Amygdala (tissue), 56 donors: ENCODE measurements at places on chromosomes 5 and 9.

DNA sequence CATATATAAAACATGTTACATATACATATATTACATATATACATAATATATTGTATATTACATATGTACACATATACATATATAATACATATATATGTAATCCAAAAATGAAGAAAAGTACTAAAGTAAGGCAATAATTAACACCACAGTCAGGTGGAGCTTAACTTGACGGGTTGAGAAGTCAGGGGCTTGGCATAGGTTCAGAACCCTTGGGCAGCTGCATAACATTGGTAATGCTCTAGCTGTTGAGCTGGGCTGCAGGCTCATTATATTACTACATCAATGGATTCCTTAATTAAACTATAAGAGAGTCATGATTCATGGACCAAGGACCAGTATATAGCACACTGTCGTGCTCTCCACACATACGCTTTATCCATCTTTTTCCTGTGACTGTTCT is 435.2 kb upstream of the ADAMTS16 start:
- no peak for DNase-seq

GRCh38 chr9:70408393-70409040 is 5.9 kb downstream of the KLF9 start:
- DNase-seq: no peak

GRCh38 chr9:127543221-127543620 is 68.9 kb upstream of the STXBP1 start:
- DNase-seq: no peak

DNA sequence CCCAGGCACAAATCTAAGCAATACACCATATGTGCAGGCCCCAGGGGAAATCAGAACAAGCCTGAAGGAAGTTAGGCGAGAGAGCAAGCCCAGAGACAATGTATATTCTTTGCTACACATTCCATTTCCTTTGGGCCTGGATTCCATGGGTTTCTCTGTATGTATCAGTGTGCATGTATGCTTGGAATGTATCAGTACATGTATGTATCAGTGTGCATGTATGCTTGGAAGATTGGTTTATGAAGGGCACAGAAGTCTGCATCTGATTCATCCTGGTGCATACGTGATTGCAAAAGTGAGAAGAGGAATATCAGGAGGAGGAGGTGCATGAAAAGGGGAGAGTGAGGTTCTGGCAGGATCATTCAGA is 232.6 kb upstream of the ANKRD55 start:
- no peak for DNase-seq

GRCh38 chr5:10619649-10620048 is 55.8 kb downstream of the ANKRD33B start:
- DNase-seq: no peak

- no peak for DNase-seq
Observed at GRCh38 chr5:178642351-178642909, 15.6 kb upstream of the CLK4 start.

DNA sequence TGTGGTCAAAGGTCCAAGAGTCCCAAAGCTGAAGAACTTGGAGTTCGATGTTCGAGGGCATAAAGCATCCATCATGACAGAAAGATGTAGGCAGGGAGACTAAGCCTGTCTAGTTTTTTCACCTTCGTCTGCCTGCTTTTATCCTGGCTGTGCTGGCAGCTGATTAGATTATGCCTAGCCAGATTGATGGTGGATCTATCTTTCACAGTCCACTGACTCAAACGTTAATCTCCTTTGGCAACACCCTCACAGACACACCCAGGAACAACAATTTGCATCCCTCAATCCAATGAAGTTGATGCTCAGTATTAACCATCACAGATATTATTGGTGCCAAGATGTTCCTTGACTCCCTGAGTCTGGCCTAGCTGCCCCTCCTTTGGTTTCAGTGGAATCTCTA is 530.8 kb upstream of the CLINT1 start:
- no peak for DNase-seq

GRCh38 chr9:113219186-113219936 is 1.7 kb downstream of the FKBP15 start:
- no peak for DNase-seq

DNA sequence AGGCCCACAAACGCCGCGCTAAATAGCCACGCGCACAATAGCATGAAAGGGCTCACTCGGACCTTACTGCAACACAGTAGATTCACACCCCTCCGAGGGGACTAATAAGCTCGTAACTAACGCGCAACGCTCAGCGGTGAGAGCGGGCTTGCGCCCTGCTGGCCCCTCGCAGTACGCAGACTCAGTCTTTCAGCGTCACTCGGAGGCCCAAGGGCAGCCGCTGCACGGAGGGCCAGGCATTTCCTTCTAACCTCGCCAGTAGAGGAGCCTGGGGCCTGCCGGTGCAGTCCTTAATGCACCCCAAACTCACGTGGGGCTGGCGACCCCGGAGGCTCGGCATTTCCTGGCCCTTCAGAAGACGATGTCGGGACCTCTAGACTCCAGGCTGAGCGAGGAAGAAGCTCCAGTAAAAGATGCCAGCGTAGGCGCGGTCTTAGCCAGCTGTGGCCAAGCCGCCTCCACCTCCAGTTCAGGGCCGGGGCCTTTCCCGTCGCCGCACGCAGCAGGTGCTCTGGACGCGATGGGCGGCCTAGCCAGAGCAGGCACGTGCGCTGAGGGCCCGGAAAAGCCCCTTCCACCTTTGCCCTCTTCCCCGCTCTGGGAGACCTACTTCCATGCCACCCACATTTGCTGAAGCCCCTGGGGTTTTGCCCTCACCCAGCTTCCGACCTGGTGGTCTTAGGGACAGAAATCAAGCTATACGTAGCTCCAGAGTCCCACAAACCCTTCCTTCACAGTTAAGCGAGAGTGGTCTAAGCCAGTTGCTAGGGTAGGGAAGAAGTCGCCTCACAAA is 38.3 kb upstream of the TIFAB start:
- no peak for DNase-seq

- no peak for DNase-seq
Observed at GRCh38 chr5:145975001-145975360, 38.6 kb downstream of the SH3RF2 start.

DNA sequence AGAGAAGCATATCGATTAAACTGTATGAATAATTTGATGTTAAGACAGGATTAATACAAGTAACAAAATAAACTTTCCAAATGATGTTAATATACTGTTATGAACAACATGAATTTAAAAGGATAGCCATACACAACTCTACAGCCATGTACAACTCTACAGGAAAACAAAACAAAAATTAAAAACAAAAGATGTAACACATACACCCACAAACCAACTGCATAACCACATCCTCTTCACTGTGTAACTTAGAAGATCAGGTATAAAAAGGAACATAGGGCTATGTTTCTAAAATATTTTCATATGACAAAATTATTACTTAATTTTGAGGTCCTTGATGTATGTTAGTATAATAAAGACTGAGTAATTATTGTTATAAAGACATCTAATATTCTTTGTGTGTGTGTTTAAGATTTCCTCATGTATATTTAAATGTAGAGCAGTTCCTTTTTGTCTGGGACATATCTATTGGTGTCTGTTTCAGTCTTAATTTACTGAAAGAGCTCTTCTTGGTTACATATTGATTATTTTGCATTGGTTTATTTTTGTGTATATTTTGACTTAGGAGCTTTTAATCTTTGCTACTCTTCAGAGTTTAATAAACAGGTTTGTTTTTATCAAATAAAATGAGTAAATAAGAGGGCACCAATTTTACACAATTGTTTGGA is 966.8 kb upstream of the CTNND2 start:
- no peak for DNase-seq

GRCh38 chr9:125961072-125961471 is 213.9 kb downstream of the PBX3 start:
- no peak for DNase-seq

DNA sequence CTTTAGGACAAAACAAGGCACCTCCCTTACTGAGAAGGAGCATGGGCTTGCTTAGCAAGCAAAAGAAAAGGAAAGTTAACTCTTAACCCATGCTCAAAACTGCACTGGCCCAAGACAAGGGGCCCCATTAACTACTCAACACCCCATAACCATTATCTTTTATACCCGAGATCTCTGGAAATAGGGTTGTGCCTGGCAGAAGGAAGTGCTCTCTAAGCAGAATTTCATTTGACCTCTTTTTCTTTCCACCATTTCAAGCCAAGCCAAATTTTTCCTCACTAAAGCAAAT is 167.2 kb downstream of the RASEF start:
- DNase-seq: no peak

DNA sequence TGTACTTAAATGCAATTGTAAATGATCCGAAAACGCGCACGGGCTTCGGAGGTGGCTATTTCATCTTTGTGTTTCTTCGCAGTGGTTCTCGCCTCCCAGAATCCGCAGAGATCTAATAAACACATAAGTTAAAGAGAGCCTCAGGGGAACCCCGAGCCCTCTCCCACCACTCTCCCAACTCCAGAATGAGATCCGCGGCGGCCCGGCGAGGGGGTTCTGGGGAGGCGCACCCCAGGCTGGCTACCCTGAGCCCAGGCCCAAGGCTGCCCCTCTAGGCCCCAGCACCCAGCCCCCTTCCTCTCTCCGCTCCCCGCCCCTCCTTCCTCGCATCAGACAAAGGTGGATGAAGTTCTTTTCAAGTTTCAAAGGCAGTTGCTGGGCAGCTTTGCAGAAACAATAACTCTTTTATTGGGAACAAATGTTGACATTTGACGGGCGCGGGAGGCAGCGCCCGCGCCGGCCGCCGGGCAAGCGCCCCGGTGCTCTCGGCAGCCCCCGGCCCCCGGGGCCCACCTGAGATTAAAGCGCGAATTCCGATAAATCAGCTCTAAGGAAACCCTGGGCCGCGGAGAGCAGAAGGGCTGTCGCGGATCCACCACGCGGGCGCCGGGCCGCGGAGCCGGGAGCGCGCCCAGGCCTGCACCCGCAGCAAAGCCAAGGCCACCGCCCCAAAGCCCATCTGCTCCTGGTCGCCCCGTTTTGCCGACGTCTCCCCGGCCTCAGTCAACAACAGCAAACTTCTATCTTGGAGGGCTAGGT is 8.4 kb downstream of the IRX2 start:
- DNase-seq: no peak

GRCh38 chr9:105389796-105390195 is 58.0 kb upstream of the FSD1L start:
- DNase-seq: no peak

GRCh38 chr9:105858006-105858690 is 163.8 kb downstream of the TMEM38B start:
- no peak for DNase-seq

DNA sequence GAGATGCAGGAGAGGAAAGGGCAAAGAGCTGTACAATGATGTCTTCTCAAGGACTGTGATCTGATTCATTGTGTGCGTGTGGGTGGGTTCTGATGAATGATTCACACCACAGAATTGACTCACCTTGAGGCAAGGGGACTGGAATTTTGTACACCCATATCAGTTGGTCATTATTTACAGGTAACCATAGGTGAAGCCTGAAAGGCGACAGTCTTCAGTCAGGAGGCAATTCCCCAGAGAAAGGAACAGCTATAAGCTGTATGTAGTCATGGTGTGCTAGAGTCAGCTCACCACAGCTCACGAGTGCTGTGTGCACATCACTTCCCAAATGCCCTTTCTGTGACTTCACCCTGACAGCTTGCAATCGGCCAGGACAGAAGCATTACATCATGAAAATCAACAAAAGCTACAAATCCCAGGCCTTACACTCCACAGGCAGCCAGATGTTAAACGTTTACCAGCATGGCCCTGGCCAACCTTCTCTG is 87.6 kb upstream of the RPS23 start:
- DNase-seq: no peak

GRCh38 chr9:130541533-130541932 is 37.8 kb upstream of the FUBP3 start:
- DNase-seq: no peak

- DNase-seq: no peak
Observed at GRCh38 chr5:133509742-133510079, 102.6 kb downstream of the FSTL4 start.

DNA sequence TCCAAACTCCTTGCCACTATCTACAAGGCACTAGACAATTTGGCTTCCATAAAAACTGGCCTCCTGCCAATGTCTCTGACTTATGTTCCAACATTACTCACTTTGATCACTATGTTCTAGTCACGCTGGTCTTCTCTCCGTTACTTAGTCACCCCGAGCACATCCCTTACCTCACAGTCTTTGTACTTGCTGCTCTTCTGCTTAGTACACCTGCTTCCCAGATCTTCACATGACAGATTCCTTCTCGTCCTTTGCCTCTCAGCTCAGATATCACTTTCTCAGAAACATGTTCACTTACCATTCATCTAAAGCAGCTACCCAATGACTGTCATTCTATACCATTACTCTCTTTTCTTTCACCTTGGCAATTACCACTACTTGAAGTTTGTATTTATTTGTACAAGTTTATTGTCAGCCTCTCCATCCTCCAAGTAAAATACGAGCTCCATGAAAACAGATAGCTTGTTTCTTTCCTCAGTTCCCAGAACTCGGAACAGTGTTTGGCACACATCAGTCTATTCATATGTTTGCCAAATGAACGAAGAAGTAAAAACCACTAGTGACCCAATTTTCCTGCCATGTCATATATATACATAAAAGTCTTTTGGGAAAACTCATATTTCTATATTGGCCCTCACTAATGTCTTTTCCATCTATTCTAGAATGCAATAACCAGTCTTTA is 5.9 kb upstream of the SLC22A5 start:
- DNase-seq: no peak

DNA sequence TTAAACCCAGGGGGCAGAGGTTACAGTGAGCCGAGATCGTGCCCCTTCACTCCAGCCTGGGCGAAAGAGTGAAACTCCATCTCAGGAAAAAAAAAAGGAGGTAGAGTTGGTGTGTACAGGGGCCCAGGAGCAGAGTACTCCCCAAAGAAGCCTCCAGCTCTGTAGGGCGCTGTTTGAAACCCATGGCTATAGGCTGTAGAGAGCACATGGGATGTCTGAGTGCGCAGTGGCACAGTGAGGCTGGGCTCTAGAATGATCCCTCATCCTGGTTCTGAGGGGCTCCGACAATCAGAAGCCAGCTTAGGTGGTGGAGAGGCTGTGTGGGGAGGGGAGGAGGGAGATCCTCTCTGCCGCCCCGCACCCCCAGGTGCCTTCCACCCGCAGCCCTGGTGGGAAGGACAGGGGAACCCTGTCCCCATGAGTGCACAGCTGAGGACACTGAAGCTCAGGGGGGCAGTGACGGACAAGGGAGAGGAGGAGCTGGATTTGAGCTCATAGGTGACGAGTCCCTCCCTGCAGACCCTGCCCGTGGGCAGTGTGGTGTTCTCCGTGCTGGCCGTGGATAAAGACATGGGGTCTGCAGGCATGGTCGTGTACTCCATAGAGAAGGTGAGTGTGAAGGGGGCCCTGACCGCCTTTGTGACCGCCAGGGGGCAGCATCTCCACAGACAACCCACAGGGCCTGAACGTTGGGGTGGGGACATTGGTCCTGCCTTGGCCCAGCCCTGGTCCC is 24.6 kb downstream of the CDHR2 start:
- DNase-seq: peak; percentile 61

DNA sequence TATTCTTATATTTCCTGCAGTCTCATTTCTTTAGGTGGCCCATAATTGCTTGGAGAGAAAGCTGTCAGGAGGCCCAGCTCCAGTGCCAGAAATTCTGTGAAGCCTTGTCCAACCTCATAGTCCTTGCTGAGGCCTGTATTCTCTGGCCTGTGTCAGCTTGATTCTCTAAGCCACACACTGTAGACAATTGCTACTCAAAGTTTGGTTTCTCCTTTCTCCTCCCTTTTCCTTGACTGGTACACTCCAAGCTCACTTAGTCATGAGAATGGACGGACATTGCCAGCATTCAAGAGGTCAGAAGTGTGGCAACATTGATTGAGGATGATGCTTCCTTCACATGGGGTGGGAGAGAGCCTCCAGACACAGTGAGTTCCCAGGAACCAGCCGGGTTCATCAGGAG is 71.3 kb upstream of the CXCL14 start:
- no peak for DNase-seq
